ENCODE measurements at places on chromosomes 12 and 14.

DNA sequence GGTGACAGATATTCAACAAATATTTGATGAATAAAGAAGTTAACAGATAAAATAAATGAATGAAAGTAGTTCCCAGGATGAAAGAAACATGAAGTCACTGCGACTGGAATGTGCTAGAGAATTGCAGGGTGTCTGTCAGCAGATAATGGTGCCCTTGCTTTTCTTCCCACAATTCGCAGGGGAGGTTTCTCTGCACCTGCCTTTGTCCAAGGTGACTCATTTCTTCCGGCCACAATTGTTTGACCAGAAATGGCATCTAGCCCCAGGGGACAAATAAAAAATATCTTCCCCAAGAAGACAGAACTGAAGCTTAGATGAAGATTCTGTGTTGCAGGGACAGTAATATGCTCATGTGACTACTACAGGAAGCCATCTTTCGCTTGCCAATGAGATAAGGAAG lies 316.1 kb upstream of the TBX3 start:
- H3K36me3 ChIP-seq: peaks cover 10% of the 10 kb centered on the region
- no peak for DNase-seq
- H3K27ac ChIP-seq: no peak overlapping the region
- peaks cover 3% of the 10 kb centered on the region for H3K4me1 ChIP-seq
- H3K27me3 ChIP-seq: peaks cover 3% of the 10 kb centered on the region
- H3K4me3 ChIP-seq: no peak overlapping the region

GRCh38 chr12:127041985-127042625 lies 1224.9 kb upstream of the TMEM132C start:
- no peak overlapping the region for H3K27ac ChIP-seq
- DNase-seq: no peak
- H3K36me3 ChIP-seq: peaks cover 50% of the 10 kb centered on the region
- H3K4me3 ChIP-seq: no peak overlapping the region
- no peaks in the 10 kb centered on the region for H3K4me1 ChIP-seq

DNA sequence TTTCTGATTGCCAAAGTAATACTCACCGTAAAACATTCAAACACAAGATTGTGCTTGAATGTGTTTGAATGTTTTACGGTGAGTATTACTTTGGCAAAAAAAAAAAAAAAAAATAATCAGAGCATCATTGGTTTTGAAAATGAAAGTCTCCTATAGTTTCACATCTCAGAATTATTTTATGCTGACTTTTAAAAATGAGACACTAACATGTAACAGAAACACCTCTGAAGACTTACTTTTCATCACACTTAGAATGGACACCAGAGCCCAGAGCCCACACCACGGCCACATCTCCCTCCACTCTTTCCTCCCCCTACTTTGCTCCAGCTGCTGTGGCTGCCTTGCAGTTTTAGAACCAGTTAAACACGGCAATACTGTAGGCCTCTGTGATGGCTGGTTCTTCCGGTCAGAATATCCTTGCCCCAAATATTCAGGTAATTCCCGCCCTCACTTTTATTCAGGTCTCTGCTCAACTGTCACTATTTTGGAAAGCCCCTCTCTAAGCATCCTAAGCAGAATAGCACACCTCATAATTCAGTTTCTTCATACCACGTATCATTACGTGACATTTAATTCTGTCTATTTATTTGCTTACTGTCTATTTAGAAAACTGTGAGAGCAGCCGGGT lies 138.9 kb upstream of the MAX start:
- no peak for DNase-seq
- peaks cover 23% of the 10 kb centered on the region for H3K4me1 ChIP-seq
- H3K27ac ChIP-seq: no peak overlapping the region
- H3K27me3 ChIP-seq: no peaks in the 10 kb centered on the region
- H3K4me3 ChIP-seq: no peak overlapping the region

- H3K4me1 ChIP-seq: peaks cover 49% of the 10 kb centered on the region
- no peak overlapping the region for H3K4me3 ChIP-seq
- DNase-seq: no peak
- H3K27me3 ChIP-seq: peaks cover 91% of the 10 kb centered on the region
- H3K36me3 ChIP-seq: no peaks in the 10 kb centered on the region
These were observed 22.7 kb downstream of the TBX3 start for GRCh38 chr12:114661245-114661644.

DNA sequence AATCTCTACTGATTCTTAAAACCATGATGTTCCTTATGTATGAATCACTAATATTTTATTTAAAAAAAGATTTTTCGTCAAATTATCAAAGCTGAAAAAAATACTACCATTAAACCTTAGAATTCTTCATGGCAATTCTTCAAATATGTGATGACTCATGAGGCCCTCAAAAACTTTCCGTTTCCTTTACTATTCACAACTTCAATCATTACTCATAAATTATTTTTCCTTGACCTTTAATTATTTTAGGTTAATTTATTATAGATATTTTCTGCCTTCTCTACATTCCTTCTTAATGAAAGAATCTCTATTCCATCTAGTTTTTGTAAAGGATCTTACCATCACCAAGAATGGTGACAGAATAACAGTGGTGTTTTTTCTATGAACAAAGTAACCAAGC lies 162.1 kb upstream of the SOX5 start:
- H3K4me1 ChIP-seq: peaks cover 15% of the 10 kb centered on the region
- no peak overlapping the region for H3K27ac ChIP-seq
- DNase-seq: no peak
- no peak overlapping the region for H3K4me3 ChIP-seq
- no peaks in the 10 kb centered on the region for H3K27me3 ChIP-seq

DNA sequence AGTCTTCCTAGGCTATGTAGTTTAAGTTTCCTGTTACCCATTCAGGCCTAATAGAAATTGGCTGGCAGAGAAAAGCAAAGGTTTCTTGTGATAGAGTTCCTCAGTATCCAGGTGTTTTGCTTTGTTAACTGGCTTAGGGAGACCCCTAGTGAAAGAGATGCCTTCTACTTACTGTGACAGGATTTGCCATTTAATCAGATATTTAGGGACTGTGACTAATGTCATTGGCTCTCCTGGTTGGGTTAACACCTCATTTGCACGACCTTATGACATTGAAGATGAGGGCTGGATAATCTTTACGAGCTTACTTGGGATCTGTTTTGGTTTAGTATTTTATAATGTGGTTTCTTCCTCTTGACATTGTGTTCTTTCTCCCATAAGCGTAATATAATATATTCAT lies 5.8 kb downstream of the MON2 start:
- no peaks in the 10 kb centered on the region for H3K36me3 ChIP-seq
- no peaks in the 10 kb centered on the region for H3K27me3 ChIP-seq
- DNase-seq: no peak
- H3K4me3 ChIP-seq: no peak overlapping the region

- no peak for DNase-seq
- no peak overlapping the region for H3K4me3 ChIP-seq
These were observed 34.2 kb downstream of the RTRAF start for GRCh38 chr14:52023518-52023917.

DNA sequence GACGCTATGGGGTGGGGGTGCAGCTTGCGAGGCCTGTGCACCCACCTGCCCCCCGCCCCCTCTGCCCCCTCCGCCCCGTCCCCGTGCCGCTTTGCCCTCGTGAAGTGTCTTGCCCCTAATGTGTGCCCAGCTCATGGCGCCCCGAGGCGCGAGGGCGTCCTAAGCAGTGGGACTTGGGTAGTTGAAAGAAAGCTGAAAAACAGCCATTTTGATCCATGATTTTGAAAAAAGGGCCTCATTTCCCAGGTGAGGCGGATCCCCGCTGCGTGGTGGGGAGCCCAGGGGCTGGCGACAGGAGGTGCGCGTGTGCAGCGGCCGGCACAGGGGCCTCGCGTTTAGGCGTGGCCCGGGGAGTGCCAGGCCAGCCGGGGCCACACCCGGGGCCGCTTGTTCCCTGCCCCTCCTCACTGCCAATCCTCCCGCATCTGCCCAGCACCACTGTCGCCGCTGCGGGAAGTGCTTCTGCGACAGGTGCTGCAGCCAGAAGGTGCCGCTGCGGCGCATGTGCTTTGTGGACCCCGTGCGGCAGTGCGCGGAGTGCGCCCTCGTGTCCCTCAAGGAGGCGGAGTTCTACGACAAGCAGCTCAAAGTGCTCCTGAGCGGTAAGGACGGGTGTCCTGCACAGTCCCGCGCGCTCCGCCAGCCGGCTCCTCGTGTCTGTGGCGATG lies 11.8 kb downstream of the ZFYVE21 start:
- no peak for DNase-seq
- H3K4me3 ChIP-seq: no peak overlapping the region
- H3K36me3 ChIP-seq: peaks cover 12% of the 10 kb centered on the region
- H3K4me1 ChIP-seq: no peaks in the 10 kb centered on the region

- no peak overlapping the region for H3K27ac ChIP-seq
- no peak overlapping the region for H3K4me3 ChIP-seq
- H3K4me1 ChIP-seq: peaks cover 19% of the 10 kb centered on the region
- no peak for DNase-seq
- H3K36me3 ChIP-seq: peaks cover 45% of the 10 kb centered on the region
These were observed 105.0 kb upstream of the TMTC1 start for GRCh38 chr12:29888777-29889176.

DNA sequence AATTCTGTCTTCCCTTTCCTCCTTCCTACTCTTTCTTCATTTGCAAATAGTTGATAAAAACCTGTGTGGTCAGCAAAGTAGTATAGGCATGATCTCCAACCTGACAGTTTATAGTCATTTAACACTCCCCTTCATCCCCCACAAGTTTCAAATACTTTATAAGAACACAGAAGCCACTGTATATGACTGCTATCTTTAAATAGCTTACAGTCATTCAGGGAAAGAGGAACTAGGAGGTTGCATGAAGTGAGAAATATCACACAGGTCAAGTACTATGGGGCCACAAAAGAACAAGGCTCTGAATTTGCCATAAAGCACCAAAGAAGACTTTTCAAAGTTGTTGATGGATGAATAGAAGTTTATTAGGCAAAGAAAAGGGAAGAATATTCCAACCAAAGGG lies 431.3 kb downstream of the NPAS3 start:
- no peak overlapping the region for H3K27ac ChIP-seq
- H3K27me3 ChIP-seq: no peaks in the 10 kb centered on the region
- DNase-seq: no peak
- H3K4me3 ChIP-seq: no peak overlapping the region
- peaks cover 2% of the 10 kb centered on the region for H3K36me3 ChIP-seq
- peaks cover 19% of the 10 kb centered on the region for H3K4me1 ChIP-seq

Data from WTC11 (cell line).